ENCODE measurements at places on chromosomes 12 and 14.
A peak's percentile ranks its signal among the peaks of the same experiment; 100 is the strongest.

- DNase-seq = peak; percentile 8
These were observed 29.5 kb upstream of the RHOJ start for GRCh38 chr14:63174760-63175191.

DNA sequence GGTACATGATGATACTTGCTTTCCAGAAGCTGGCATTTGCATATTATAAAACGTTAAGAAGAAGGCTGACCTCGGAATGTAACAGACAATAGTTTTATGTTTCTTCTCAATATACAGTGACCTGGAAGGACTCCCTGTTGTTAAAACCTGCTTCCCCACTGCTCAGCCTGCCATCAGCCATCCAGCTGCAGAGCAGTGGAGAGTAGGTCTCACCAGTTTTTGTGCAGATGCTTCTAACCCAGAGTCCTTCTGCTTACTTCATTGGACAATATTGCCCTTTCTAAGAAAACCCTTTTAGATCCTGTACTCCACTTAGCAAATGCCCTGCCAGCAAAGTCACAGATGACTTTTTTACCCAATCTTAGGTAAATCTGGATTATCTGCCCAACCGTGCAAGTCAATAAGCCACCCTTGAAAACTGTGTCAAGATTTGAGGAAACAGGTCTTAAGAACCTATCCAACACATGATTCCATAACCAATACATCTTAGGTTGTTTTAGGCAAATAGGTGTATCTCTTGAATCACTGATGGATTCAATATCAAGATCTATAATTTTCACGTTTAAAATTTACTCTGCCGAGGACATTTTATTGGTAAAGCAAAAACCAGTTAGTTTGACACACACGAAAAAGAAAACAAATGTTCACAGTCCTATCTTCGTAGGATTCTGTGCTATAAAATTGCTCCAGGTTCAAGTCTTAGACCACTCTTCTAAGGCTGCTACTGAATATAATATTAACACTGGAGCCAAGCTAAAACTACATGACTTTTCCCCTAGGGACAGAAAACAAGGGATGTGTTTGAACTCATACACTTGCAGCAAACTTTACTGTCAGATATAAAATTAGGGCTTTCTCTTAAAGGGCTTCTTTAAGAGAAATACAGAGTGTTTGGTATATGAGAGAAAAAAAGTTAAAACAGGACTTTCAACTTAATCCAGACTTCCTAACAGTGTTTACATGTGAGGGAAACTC, 5.7 kb downstream of the PHLDA1 start:
- peak; percentile 37 for DNase-seq

DNA sequence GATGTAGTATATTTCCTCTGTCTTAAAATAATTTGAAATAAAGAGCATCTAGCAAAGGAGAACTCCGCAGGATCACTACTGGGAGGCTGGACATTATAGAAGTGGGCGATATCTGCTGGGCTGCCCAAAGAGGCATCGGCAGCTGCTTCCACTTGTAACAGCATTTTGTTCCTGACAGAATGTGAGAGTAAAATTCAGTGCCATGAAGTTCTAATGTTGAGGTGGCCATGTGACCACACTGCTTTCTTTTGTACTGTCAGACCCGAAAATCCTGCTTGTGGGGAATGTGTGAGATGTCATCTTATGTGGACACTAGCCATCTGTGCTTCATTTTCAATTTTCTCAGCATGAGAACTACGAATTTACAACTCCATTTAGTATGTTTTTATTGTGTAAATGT, 151.9 kb downstream of the ACSS3 start:
- DNase-seq = no peak

GRCh38 chr14:103311171-103311997, 22.7 kb upstream of the EIF5 start:
- DNase-seq = no peak

GRCh38 chr14:38279572-38279971, 23.7 kb upstream of the CLEC14A start:
- DNase-seq = no peak

GRCh38 chr12:131799828-131800593, 28.2 kb upstream of the MMP17 start:
- no peak for DNase-seq

DNA sequence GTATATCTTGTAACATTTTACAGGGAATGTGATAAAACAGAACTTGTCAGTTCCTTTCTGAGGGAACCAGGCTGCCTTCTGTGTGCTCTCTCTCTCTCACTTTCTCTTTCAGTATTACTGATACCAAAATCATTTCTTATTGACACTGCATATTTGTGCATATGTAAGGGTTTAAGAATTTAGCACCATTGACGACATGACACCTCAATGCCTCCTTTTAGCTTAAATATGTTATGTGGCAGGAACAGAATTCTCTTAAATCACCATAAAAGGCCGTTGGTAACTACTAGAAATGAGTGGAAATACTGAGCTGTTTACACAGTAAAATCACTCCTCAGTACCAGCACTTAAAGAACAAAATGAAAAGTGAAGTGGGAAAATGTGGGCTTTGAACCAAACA, 457.7 kb upstream of the SYT1 start:
- no peak for DNase-seq

DNA sequence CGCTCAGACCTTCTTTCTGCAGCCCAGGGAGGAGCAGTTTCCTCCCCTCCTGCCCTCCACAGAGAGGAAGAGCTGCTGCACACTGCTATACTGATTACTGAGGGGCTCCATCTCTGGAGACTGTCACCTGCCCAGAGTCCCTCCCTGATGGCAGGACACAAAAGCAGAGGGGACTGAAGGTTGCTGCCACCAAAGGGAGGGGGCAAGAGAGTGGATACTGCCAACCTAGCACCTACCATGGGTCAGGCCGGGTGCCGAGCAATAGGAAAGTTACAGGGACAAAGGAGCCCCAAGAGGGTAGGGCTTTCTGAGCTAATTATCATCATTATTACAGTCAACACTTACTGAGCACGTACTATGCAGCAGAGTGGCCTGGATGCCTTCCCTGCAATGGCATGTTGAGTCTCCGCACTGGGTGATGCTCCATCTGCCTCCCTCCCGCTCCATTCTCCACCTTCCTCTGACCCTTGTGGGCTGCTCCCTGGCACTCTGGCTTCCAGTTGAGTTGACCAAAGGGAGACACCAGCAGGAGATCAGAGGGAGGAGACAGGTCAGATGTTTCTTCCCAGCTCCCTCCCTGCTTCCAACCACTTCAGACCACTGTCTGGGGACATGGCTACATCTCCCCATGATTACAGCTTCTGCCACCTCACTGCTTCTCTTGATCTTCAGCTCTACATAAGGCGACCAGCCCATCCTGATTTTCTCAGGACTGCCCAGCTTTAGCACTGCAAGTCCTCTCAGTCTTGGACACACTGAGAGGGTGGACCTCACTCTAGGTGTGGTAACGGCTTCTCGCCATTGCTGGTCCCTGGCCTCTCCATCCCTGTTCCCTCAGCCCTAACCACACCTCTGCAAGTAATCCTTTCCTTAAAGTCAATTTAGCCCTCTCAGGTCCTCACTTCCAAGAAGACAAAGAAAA, 2.6 kb upstream of the KRT79 start:
- DNase-seq = no peak

DNA sequence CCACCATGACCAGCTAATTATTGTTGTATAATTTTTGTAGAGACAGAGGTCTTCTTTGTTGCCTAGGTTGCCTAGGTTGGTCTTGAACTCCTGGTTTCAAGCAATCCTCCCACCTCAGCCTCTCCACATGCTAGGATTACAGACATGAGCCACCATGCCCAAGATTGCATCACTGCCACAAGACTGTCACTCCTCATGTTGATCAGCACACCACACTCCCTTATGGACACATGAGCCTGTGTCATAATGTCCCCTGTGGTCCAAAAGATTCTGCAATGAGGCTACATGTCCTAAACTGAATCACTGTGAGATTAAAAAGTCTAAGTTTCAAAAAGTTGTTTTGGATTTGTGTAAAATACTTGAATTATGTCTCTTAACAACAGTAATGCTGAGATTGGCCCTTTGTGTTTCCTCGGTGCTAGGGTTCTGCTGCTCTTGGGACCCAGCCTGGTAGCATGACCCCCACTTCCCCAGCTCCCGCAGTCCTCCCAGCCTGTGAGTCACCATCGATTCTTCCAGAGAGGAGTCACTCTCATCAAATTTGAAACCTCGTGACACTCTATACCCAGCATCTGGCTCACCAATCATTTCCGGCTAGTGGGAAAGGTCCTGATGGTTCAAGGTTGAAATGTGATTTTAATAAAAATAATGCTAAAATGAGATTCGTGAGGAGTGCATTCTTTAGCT, 890.9 kb downstream of the VRK1 start:
- peak; percentile 2 for DNase-seq

- DNase-seq = no peak
These were observed 37.0 kb upstream of the TMEM263 start for GRCh38 chr12:106918746-106919145.

- no peak for DNase-seq
These were observed 208.9 kb downstream of the PIK3C2G start for GRCh38 chr12:18470251-18470650.

- no peak for DNase-seq
These were observed 40.7 kb downstream of the GPR135 start for GRCh38 chr14:59424341-59425071.

DNA sequence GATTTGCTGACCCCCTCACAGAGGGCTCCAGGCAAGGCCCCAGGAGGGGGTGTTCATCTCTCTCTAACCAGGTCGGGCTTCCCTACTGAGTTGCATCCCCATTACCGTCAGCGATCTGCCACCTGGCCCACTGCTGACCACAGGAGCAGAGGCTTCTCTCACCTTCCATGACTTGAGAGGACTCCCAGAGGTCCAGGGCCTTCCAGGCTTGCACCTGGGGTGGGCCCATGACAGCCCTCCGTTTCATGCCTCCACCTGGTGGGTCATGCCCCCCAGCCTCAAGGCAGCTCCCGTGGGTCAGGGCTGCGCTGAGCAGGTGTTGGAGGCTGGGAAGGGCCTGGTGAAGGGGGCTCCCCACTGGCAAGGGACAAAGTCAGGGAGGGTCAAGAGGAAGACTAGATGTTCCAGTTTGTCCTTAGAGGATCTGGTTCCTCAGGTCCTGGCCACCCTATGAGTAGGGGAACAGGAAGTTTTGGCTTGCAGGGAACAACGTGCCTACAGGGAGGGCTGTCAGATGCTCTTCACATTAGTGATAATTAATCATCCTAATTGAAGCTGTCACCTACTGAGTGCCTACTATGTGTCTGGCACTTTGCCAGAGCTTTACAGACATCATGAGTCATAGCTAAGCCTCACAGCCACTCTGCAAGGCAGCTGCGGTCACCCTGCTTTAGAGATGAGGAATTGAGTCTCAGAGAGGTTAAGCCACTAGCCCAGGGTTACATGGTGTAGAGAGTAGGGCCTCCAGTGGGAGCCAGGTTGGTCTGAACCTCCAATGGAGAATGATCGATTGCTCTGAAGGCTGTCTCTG, 13.8 kb downstream of the NFKBIA start:
- DNase-seq = peak; percentile 67

GRCh38 chr12:16766736-16767135, 160.8 kb upstream of the LMO3 start:
- DNase-seq = no peak

DNA sequence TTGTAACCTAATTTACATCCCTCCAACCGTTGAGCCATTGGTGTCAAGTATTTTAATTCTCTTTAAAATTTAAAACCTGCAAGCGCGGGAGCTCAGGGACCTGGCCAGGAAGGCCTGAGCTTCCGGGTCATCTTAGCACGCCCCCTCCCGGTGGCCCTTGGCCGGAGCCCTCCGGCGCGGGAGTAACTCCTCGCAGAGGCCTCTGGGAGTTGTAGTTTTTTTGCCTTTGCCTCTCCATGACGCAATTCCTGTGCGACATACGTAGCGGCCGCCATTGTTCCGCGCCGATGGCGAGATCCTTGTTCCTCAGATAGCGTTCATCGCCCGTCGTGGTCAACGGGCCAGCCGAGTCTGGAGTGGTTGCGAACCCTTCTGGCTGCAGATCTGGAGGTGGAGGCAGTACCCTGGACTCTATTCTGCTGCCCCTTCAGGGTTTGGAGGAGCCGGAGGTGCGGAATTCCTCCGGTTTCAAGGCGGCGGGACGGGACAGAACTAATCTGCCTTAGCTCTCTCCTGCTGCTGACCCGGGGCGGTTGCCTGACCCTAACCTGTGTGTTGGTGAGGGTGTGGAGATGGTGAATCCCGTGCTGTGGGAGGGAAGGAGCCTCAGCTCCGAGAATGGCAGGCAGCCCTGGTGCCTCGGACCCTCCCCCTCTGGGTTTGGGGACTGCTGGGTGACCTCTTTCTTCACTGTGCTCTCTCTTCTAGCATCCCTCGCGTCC, at the start of gene ZNF268:
TSS of gene ZNF268 (plus strand) at position 258 of the 722 bp plus-strand sequence. CDS start 503 bp downstream, outside the sequence.
- peak; percentile 97 for DNase-seq

- DNase-seq = no peak
These were observed 10.0 kb downstream of the IFNG-AS1 start for GRCh38 chr12:67999244-67999643.

- no peak for DNase-seq
These were observed 97.4 kb downstream of the TSPAN8 start for GRCh38 chr12:71060426-71060825.

- DNase-seq = peak; percentile 96
These were observed 165.5 kb upstream of the DYRK2 start for GRCh38 chr12:67482751-67483661.

- DNase-seq = no peak
These were observed 526.1 kb downstream of the CCER1 start for GRCh38 chr12:90428881-90429280.

GRCh38 chr14:99413911-99414310, 66.7 kb downstream of the SETD3 start:
- no peak for DNase-seq

DNA sequence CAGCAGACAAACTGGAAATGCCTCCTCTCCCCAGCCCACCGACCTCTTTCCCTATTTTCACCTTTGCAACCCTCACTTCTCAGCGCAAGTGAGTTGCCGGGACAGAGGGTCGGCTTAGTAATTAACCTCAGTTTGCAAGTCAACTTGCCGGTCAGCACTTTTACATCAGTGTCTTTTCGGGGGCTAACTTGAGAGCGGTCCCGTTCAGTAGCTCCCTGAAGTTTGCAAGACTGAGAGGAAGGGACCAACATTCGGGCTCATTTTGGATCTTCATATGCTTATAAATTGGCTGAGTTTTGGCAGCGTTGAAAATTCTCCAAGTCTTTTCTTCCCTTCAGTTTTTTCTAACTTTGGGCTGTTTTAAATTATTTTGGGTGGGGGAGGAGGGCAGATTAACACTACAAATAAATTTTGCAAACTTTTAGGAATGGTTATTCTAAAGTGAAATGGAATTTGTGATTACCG, 846 bp downstream of the BRMS1L start:
- DNase-seq = no peak

DNA sequence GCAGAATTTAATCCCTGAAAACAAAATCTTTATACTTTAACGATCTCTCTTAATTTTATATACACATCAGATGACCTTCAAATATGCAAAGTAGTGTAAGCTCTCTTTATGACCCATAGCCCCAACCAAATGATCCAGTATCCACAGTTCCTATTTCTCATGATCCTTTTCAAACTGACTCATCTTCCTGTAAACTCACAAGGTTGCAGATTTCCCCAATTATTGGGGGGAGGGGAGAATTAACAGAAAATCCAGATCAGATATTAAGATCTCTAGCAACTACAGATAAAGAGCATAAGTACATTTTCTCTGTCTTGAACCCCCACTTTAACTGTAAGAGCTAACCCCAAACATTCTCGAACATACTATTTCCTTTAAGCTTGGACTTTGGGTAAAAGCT, 12.5 kb downstream of the GNS start:
- peak; percentile 80 for DNase-seq
